GM12865 (cell line): ENCODE measurements at places on chromosomes 3 and 15.

- DNase-seq, result no peak
Observed at GRCh38 chr15:63759752-63760151, 74.0 kb downstream of the HERC1 start.

DNA sequence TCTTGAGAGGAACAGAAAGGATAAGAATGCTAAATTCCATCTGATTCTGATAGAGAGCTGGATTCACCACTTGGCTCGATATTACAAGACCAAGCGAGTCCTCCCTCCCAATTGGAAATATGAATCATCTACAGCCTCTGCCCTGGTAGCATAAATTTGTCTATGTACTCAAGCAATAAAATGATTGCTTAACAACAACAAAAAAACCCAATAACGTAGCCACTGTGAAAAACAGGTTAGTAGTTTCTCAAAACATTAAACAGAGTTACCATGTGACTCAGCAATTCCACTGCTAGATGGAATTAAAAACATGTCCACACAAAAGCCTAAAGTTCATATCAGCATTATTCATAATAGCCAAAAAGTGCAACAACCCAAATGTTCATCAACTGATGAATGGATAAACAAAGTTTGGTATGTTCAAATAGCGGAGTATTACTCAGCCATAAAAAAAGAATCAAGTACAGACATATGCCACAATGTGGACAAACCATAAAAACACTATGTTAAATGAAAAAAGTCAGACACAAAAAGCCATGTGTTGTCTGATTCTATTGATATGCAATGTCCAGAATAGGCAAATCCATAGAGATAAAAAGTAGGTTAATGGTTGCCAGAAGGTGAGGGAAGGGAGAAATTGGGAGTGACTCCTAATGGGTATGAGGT lies 16.8 kb downstream of the BCL2L10 start:
- no peak for DNase-seq

GRCh38 chr15:100944244-100944895 lies 25.2 kb downstream of the LRRK1 start:
- DNase-seq, result peak; percentile 53

DNA sequence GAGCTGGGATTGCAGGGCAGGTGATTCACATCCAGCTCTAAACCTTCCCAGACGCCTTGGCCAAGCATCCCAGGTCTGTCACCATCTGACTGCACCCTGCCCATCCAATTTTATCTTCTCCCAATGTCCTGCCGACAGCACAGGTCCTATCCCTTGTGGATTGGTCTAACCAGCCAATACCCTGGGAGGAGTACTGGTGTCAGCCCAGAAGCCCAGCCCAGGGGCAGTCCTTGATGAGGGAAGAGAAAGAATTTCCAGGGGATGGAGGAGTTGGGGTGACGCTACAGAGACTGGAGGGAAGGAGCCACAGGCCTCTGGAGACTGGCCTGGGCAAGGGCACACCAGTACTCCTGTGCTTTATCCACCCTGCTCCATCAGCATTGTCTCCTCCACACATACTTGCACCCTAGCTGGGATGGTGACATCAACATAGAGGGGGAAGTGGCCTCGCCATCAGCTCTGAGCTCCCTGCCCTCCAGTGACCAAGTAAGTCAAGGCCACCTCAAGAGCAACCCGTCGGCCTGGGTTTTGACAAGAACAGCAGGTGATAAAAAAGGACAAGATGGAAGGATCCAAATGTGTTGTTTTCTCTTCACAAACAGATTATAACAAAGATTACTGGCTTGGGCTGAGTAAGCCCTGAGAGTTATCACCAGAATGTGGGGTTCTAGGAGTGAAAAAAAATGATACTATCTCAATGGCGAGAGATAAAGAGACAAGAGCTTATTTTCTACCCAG lies 114.6 kb downstream of the AQP9 start:
- no peak for DNase-seq

GRCh38 chr15:78540871-78541743 lies 863 bp downstream of the PSMA4 start:
- no peak for DNase-seq

GRCh38 chr3:150469931-150470740 lies 62.0 kb downstream of the TSC22D2 start:
- no peak for DNase-seq

DNA sequence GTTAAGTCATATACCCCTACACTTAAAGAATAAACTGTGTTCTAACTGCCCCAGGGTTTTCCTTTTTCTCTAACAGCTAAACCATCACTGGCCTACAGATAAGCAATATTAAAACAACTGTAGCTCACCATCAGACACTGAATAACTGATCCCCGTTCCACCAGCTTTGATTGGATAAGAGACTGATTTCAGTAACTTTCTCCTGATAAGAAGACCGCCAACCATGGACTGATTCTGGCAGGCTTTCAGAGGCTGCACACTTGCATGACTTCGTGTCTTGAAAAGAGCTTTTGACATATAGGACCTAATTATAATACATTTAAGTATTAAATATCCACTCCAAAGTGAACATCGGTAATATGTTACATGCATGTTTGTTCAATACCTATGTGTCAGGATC lies 15.3 kb upstream of the CEP97 start:
- DNase-seq, result no peak

- no peak for DNase-seq
Observed at GRCh38 chr15:47003568-47003967, 713.7 kb upstream of the SEMA6D start.

GRCh38 chr3:188546835-188547670 lies 393.1 kb downstream of the LPP start:
- no peak for DNase-seq

GRCh38 chr15:73684581-73685455 lies 635 bp downstream of the CD276 start:
- DNase-seq, result no peak

DNA sequence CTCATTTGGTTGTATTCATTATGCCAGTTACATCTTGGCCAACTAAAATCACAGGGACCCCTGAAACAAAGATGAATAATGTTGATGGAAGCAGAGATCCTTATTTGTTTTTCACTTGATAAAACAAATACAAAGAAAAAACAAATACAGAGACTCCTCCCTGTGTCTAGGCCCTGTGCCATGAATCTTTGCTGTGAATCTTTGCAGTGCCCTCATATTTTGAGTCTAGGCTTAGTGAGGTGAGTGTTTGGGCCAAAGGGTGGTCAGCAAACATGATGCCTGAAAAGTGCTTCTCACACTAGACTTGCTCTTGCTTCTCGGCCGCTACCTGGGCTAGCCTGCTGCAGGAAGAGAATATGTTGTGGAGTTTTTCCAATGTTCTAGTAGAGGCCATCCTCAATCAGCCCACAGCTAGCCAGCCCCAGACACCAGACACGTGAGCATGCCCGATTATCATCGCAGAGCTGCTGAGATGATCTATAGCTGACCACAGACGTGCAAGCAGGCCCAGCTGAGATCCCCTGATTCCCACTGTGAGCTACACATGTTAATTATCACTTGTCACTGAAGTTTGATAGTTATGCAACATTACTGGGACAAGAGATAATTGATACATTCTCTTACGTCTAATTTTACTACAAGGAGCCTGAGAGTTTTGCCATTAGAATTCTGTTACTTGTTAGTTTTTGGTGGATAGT lies 191.4 kb downstream of the THRB start:
- DNase-seq, result no peak

GRCh38 chr15:53752406-53752805 lies 7.1 kb downstream of the WDR72 start:
- DNase-seq, result no peak

DNA sequence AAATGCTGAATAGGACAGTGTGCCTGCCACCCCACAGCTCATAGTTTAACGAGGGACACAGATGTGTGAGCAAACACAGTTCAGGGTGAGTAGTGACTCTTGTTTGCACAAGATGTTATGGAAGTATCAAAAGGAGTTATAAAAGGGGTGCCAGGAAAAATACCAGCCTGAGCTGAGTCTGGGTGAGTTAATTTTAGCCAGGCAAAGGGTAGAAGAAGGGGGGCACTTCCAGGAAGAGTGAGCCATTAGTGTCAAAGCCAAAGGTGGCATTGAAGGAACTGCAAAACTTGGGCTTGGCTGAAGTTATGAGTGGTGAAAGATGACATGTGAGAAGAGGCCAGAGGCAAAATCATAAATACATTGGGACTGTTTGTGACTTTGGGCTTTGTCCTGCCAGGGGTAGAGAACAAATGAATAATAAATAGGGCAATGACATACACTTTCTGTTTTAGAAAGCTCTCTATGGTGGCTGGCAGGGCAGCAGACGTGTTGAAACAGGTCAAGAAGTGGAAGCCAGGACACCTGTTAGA lies 1.9 kb upstream of the SPPL2A start:
- no peak for DNase-seq
